ENCODE measurements at places on chromosomes 5 and 9. TPM values are rescaled to one million over a fixed set of nuclear protein-coding genes. Genes with fewer than 3 reads are reported as not detected.

Gene CTSV
- 0.31 TPM for total RNA-seq

Gene LCN2
- total RNA-seq: not detected

Gene FBXW5
- 63.3 TPM for total RNA-seq

Gene C9orf50
- not detected for total RNA-seq

Gene MARVELD2
- 2.0 TPM for total RNA-seq

Gene TAF11L10
- total RNA-seq: not detected

Gene PCDHAC2
- not detected for total RNA-seq

Gene OTP
- total RNA-seq: not detected

Gene PCDHB16
- not detected for total RNA-seq

Gene CDH6
- total RNA-seq: not detected

GRCh38 chr5:141640698-141641097 is 3.9 kb downstream of the RELL2 start:
- DNase-seq: no peak

- no peak for DNase-seq
These were observed 131.0 kb upstream of the SPRY4 start for GRCh38 chr5:142455856-142456255.

GRCh38 chr5:105789246-105789645 is 1881.5 kb downstream of the EFNA5 start:
- DNase-seq: no peak

- DNase-seq: no peak
These were observed 265.1 kb upstream of the MAP3K1 start for GRCh38 chr5:56550227-56550626.

DNA sequence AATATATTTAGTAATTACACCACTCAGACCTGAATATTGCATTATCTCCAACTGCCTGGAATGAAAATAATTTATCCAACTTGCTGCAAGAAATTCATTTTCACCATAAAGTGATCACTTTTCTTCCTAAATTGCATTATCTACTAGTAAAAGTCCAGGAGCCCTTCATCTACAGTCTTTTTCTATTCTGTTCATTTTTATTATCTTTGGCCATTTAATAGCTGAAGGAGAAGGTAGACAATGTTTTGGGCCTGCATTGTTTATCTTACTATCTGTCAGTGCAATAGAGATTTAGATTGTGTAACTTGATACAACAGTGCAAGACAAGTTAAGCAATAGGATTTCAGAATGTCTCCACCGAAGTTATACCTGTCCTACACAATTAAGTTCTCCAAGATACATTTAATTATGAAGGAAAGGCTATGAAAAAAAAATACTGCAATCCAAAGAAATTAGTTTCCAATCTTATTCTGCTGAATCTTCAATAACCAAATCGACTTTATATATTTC is 1339.7 kb upstream of the CDH6 start:
- DNase-seq: no peak

DNA sequence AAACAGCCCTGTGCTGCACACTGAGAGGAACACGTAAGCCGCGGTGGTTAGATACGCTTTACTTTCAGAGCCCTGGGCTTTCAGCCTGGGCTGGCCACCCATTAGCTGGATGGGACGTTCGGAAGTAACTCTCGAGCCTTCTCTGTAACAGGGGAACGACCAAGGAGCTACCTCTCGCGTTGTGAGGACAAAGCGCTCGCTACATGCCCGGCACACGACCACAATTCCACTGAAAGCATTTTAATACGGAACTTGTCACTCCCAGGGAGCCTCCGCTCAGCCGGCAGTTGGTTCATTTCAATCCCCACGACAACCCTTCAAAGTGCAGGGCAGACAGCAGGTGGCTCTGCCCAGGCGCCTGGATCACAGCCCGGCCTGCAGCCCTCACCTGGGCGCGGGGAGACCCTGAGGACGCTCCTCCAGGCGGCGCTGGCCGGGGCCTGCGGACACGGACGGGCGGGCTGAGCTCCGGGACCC is 368 bp downstream of the SURF1 start:
- peak; percentile 62 for DNase-seq

DNA sequence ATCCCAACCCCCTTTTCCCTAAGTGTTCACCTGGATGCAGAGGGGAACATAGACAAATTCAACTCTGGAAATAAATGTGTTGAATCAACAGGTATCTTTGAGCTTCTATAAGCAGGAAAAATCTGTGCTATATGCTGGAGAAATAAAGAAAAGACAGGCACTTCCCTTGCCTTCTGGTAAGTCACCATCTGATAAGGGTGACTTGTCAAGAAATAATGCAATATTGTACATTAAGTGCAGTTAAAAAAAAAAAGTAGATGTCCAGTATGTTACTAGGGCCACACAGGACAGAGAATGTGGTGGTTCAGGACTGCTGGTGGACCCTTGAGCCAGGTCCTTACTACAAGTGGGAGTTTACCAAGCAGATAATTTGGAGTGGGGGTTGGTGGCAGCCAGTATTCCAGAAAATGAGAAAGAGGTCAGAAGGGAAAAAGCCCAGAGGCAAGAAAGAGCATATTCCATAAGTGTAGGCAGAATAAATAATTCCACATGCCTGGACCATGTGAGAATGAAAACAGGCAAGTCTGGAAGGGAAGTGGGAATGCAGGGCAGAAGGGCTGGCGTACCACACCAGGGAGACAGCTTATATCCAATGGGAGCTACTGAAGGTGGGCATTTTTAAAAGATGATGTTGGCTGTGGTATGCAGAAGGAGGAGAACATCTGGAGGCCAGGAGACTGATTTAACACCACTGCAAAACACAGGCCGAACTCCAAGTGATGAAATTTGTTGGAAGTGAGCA is 209.9 kb downstream of the SEMA5A start:
- DNase-seq: no peak

- DNase-seq: no peak
These were observed 350.8 kb downstream of the GADD45G start for GRCh38 chr9:89955626-89956025.

- no peak for DNase-seq
These were observed 4.2 kb upstream of the BSPRY start for GRCh38 chr9:113345190-113345589.

DNA sequence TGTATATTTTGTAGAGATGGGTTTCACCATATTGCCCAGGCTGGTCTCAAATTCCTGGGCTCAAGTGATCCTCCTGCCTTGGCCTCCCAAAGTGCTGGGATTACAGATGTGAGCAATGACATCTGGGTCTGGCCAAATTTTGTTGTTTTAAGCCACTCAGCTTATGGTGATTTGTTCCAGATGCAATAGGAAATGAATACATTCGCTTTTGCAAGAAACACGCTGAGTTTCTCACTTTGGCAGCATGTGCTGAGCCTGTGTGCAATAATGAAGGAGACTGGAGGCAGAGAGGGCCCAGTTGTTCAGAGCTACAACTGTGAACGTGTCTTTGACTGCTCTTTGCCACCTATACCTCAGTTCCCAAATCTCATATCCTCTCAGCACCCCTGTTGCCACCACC is 56.4 kb downstream of the KIF4B start:
- no peak for DNase-seq

DNA sequence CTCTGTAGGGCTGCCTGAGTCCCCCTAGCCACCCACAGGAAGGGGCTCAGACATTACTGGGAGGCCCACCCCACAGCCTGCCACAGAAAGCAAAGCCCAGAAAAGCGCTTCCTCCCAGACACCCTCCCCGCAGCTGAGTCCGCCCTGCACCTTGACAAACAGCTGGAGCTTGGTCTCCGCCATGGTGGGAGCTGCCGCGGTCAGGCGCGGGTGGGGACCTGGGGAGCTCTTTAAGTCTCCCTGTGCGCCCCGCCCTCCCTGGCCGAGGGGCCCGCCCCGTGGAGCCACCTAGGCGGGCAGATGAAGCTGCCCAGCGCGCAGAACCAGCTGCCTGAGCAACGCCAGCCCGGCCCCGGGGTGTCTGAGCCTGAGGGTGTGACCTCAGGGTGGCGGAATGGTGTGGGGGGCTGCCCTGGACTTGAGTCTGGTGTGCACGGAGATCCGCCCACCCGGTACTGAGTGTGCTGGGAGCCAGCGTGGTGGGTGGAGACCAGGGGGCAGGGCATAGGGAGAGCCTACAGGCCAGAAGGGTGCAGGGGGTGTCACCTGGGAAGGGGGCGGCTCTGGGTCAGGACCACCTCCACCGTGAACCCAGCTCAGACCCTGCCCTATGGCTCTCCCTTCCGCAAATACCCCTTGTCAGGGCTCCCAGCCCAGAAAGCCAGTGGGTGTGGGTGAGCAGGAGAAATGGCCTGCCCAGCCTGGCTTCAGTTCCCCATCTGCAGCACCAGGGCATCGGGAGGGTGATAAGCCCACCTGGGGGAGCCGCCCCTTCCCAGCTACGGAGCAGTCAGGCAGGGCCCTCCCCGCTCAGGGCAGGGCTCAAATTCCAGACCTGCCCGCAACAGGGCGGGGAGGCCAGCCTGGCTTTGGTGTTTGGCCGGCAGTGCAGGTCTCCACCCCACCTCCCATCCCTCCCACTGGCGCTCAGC is at the start of gene CLIC3:
CLIC3 (minus strand) TSS at position 208 of the 932 bp plus-strand sequence; CDS start at position 183, 25 bp downstream.
- peak; percentile 37 for DNase-seq

DNA sequence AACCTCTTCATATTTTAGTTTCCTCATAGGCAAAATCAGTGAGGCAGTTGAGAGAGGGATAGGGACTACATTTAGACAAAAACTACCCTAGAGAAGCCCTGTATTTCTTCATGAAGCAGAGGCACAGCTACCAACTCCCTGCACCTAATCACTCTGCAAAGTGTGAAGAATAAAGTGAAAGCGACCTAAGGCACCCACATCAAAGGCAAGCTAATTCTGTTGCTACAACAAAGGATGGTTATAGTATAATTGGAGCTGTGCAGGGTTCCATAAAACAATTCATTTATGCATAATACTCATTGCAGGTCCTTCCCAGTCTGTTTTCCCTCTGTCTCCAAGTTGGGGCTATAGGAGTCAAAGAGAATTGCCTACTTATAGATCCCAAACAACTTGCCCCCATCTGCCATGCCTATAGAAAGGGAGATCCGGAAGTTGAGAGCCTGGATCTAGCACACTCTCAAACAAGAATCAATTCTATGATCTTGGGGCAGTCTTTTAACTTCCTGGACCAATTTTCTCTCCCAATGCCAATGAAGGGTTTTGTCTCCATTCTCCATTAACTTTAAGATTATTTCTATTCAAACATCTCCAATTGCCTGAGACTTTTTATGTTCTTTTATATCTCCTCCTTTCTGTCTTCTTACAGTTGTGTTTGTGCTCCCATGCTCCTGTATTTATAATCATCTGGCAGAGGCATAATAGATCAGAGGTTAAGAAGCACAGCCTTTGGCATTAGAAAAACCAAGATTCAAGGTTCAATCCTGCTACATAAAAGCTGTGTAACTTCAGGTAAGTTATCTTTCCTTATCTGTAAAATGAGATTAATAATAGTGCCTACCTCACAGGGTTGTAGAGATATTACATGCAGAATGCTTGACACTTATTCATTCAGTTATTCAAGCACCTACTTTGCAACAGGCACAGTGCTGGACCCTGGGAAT is 56.0 kb upstream of the PTGER4 start:
- DNase-seq: no peak

- DNase-seq: no peak
These were observed 651 bp downstream of the TRIM23 start for GRCh38 chr5:65623482-65623881.

- DNase-seq: no peak
These were observed 34.0 kb downstream of the GLT6D1 start for GRCh38 chr9:135605238-135605781.

GRCh38 chr9:36999728-37000333 is 34.2 kb downstream of the PAX5 start:
- peak; percentile 73 for DNase-seq

DNA sequence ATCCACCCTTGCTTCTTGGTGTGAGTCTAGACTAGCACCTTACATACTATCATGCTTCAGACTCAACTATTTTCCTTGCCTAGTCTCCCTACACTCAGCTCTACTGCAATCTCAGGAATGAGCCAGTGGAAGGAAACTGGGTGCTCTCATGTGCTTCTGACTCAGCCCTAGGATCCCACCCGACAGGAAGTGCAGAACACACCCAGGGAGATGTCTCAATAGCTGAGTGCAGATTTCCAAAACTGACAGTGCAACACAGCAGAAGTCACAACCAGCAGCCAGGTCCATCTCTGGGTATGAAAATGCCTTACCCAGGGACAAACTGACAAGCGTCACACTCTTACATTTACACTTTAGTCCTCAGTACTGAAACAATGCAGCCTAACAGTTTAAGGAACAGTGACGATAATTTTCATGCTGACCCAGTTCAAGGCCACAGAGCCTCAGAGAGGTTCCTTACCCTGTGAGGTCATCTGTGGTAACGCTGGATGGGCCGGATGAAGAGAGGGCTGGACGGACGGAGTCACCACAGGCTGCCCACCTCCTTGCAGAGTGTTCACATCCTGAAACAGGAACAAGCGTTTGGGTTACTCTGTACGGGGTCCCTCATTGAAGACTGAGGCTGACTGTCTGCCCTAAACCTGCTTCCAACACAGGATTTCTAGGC is 33.0 kb downstream of the FKBP15 start:
- DNase-seq: no peak

DNA sequence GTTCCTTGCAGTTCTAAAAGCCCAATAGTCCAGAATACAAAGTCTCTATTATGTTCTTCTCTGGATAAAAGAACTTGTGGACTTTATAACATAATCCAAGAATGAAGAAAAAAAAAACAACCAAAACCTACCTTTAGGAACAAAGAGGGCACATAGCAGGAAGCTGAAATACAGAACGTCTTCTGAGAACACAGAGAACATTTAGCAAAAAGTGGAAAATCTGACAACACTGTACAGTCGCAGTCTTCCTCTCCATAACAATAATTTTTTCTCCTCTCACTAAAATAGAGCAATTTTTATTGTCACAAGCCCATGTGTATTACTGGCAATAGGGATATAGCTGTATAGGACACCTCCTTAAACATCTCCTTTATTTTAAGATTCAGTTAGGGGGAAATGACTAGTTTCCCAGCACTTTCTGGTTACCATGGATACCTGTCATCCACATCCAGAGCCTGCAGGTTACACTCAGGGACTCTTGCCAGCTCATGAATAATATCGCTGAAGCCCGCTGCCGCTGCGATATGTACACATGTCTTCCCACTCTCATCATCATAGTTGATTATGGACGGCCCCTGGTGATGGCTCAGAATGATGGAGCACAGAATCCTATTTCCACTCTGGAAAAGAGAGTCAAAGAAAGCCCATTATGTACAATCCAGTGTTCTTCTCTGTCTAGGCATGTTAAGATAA is 106.5 kb downstream of the ANKRD55 start:
- DNase-seq: no peak

GRCh38 chr5:140551872-140552271 is 4.4 kb downstream of the EIF4EBP3 start:
- DNase-seq: no peak

DNA sequence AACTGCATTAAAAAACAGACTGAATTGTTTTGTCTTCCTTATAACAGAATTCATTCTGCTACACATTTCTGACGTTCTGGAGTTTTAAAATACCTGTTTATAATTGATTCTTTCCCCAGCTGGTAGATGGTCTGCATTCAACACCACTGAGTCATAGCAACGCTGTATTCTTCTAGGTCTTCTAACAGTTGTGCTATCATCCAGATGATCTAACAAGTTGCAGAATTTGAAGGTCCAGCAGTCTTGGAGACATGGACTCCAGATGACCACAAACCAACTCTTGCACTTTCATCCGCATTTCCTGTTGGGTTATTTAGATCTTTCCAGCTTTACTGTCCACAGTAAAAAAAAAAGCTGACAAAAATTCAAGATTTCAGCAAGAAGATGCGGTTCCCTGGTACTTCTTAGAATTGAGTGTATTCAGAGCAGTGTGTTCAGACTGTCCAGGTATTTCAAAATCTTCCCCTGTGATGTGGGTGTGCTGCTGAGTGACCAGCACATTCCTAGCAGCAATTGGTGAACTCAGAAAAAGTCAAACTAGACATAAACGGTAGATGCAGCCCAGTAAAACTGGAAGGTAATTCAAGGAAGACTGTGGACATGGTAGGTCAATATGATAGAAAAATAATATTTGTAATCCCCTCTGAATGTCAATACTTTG is 50.2 kb downstream of the CSNK1A1 start:
- no peak for DNase-seq

Data from OCI-LY7 (cell line).